GM03348 (cell line): ENCODE measurements at places on chromosomes 7 and 10.

- no peak for DNase-seq
Measured at GRCh38 chr7:70481570-70482123, 650.3 kb upstream of the GALNT17 start.

DNA sequence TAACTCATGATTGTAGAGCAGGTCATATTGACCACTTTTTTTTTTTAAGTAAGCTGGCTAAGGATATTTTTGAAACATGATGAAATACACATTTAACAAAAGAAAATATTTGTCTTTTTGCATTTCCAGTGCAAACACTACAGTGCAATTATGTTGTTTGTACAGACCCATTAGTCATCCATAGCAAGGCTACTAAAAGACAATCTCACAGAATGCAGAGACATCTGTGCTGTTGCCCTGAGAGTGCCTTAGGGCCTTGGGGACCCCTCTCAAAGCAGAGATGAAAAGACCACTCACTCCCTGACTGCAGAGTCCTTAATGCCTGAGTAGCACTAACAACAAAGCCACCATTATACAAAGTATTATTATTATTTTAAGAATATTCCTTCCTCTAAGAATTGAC is 104.5 kb downstream of the NRCAM start:
- no peak for DNase-seq

DNA sequence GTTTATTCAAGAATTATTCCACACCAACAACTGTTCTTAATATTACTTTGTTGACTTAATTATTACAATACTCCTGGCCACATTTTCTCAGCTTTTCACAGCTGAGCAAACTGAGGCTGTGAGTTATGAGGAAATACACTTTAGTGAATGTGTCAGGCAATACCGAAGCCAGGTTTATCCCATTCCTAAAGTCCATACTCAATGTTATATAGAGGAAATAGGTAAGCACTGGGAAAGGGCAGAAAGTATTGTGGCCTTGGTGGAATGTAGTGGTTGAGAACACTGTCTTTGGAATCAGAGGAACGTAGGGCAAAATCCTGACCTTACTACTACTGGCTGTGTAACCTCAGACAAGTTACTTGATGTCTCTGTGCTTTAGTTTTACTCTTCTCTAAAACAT is 110.8 kb downstream of the CD36 start:
- DNase-seq, result no peak

DNA sequence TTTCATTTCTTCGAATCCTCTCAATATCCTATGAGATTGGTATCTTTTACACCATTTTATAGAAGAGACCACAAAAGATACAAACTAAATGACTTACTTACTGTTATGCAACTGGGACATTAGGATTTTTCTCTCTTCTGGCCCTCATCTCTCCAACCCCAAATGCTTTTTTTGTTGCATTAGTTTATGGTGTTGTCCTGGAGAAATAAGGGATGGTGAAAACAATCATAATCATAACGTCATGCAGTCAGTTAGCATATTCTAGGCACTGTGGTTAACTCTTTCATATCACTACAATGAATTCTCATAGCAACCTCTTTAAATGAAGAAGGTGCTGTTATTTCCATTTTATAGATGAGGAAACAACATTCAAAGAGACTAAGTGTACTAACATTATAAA is 104.6 kb downstream of the PON1 start:
- DNase-seq, result no peak

- no peak for DNase-seq
Measured at GRCh38 chr10:131618587-131619267, 282.1 kb upstream of the PPP2R2D start.

DNA sequence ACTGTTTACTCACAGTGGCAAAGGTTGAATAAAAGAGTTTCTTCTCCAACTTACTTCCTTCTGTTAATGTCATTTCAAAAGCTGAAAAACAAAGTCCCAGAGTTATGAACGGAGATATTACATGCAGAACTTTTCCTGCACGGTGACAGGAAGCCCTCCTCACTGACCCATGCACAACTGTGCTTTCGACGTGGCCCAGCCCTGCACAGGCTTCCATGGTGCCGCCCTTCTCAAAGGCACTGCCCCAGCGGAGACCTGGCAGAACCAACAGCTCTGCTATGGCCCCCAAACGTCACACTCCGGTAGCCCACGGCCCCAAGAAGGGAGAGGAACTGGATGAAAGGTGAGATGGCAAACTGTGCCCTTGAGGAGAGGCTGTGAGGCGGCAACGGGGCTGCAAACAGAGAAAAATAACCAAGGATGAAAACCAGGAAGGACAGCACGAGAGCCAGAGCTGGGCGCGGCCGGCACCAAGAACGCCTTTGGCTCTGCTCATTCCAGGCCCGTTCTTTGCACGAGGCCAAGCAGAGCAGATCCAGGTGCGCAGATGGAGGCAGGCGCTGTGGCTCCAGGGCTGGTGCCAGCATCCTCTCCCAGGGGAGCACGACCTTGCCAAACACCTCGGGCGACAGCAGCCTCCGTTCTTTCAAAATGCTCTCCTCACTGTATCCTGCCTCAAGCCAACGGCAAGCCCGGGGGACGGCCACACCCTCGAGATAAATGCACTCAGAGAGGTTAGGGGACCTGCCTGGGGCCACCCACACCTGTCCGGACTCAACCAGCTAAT is 7.0 kb upstream of the FUOM start:
- no peak for DNase-seq

- DNase-seq, result no peak
Measured at GRCh38 chr10:102418622-102419268, at the start of gene PSD. Gene PSD (minus strand): TSS chr10:102418785. CDS start chr10:102417038, 1,747 bp downstream.

GRCh38 chr7:117669818-117670217 is 190.0 kb downstream of the CFTR start:
- no peak for DNase-seq

GRCh38 chr7:82131215-82131614 is 312.4 kb downstream of the CACNA2D1 start:
- no peak for DNase-seq

GRCh38 chr7:151103973-151104372 is 17.7 kb downstream of the AGAP3 start:
- no peak for DNase-seq

- no peak for DNase-seq
Measured at GRCh38 chr10:68239596-68240150, 7.8 kb upstream of the ATOH7 start.

GRCh38 chr7:99409192-99409572 is 413 bp downstream of the BUD31 start:
- DNase-seq, result no peak

GRCh38 chr10:104286939-104287338 is 18.0 kb downstream of the GSTO2 start:
- DNase-seq, result no peak

- no peak for DNase-seq
Measured at GRCh38 chr10:70137927-70138883, 5.6 kb upstream of the AIFM2 start.

DNA sequence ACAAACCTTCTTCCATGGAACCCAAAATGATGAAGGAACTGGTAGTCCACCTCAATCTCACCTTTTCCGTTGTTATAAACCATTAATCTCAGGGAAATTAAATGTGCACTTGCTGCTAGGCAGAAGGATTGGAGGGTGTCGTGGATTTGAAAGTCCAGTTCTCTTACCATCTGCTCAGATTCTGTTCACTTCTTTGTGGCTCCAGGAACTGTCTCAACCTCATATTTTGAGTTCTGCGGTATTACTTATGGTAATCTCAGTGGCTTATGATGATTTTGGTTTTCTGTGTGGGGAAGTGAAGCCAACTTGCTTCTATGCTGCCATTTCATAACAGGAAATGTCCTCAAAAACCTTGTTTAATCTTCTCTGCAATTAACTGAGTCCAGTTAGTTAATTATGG is 136.4 kb downstream of the CDC14C start:
- DNase-seq, result no peak

- no peak for DNase-seq
Measured at GRCh38 chr7:35753761-35754603, 46.9 kb upstream of the SEPTIN7 start.

DNA sequence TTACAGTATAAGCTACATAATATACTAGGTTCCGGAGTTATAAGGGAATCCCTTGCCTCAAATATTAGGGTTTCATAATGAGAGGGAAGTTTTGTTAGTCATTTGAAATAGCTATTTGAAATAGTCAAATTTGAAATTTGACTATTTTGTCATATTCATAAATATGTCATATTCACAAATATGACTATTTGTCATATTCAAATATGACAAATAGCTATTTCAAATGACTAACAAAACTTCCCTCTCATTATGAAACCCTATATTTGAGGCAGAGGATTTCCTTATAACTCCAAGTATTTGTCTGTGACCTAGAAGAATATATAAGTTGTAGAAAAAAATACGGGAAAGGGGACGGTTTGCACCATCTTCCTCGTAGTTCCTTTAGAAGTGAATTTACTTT is 76.6 kb downstream of the HDAC9 start:
- DNase-seq, result no peak

GRCh38 chr10:19785366-19785765 is 30.9 kb upstream of the PLXDC2 start:
- no peak for DNase-seq

DNA sequence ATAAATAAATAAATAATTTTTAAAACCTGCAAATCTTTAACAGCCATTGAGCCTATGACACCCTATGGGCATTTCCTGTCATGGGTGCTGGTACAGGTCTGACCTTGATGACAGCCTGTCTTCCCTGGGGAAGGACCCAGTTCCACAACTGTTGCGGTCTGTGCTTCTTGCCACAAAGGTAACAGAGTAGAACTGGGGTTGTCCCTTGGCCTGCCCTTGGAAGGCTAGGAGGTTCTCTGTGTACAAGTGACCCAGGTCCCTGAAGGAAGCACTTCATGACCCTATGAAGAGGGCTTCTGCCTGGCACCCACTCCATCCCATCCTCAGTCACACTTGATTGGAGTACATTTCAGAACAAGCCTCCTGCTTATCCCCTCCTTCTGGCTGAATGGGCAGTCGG is 66.9 kb downstream of the OGDH start:
- DNase-seq, result no peak

DNA sequence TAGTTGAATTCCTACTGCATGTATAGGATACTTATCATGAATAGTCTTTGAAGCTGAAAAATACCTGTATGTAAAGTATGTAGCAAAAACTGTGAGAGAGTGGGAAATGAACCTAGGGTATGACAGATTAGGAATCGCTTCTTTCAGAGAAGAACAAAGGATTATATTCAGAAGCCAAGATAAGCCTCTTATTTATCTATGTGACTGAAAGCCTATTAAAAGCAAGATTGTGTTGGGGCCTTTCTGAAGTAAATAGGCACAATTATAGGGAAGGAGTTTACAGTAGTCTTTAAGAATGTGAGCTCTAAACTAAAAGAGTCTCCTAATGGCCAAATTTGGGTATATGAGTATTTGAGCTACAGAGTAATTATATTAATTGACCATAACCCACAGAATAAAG is 102.1 kb downstream of the MTERF1 start:
- DNase-seq, result no peak

GRCh38 chr7:48244864-48245271 is 73.6 kb downstream of the ABCA13 start:
- no peak for DNase-seq

- DNase-seq, result no peak
Measured at GRCh38 chr7:116691664-116692063, 19.7 kb downstream of the MET start.

- peak; percentile 53 for DNase-seq
Measured at GRCh38 chr10:34526186-34526585, 288.9 kb downstream of the PARD3 start.

DNA sequence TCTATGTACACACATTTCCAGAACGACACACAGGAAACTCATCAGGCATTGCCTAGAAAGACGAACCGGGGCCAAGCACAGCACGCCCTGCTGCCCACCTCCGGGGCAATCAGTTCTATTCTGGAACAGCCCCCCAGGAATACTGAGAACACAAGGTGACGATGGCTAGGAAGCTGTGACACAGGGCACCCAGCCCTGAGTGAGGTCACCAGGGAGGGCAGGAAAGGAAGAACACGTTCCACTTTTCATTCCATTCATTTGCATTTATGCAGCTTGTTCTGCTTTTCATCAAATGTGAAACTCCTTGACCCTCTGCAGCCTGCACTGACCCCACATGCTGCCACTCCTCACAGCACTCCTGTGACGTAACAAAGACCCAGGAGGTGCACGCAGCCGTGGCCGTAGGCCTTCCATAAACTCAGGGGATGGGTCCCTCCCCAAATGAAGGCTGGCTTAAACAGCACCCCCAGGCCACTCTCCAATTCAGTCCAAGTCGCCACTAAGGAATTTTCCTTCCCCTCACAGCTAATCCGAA is 28.9 kb downstream of the MAD1L1 start:
- no peak for DNase-seq
